ENCODE measurements at places on chromosomes 6 and 20.
A peak's percentile ranks its signal among the peaks of the same experiment; 100 is the strongest.

GRCh38 chr6:161830866-161831616 lies 557.2 kb upstream of the AGPAT4 start:
- no peak for DNase-seq

DNA sequence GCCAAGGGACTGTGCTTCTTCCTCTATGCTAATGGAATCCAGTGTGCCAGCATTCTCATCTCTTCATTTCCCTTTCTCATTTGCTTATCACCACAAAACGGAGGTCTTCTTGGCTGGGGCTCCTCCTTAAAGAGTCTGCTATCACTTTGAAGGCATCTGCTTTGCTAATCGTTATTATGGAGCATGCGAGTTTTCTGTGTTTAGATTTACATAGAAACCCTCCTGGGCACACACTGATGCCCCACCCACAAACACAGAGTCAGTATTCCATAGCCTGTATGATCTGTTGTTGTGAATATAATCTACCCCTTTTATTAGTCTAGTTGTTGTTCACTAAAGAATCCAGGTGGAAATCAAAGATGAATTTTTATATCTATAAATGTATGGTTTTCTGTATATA lies 83.4 kb upstream of the XRN2 start:
- no peak for DNase-seq

- DNase-seq = no peak
Measured at GRCh38 chr20:19808498-19808897, 50.4 kb downstream of the RIN2 start.

DNA sequence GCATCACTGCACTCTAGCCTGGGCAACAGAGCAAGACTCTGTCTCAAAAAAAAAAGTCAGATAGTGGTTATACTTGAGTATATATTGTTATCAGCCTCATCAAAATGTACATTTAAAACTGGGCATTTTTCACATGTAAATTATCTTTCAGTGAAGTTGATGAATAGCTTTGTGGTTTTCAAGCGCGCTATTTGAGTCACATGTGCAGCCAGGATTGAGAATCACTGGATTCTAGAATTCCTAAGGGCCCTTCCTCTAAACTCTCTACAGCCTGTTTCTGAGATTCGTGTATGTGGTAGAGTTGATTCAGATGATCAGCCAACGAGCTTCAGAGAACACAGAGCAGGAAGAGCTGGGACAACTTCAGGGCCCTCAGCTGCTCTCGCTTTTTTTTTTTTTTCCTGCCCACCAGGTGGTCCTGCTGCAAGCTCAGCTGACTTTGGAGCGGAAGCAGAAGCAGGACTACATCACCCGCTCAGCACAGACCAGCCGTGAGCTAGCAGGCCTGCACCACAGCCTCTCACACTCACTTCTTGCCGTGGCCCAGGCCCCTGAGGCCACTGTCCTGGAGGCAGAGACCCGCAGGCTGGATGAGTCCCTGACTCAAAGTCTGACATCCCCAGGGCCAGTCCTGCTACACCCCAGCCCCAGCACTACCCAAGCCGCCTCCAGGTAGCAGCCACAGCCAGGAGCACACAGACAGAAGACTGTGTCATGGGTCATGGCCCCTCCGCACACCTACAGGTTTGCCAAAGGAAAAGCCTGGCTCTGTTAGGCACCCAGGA lies 18.3 kb downstream of the C20orf173 start:
- DNase-seq = no peak

DNA sequence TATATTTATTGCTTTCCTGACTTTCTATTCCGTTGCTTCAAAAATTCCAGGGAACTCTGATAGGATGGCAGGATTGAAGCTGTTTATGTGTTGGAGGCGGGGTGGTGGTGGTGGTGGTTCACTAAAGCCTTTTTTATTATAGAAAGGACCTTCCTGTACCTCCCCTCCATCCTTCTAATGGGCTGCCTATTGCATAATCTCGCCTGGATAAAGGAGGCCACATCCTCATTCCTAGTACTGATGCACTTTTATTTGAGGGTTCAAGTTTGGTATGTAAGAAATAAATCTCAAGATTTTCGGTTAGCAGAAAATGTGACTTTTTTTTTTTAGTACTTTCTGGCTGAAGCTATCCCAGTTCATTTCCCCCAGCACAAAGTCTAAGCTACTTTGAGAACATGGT lies 18.7 kb upstream of the CTAGE9 start:
- DNase-seq = no peak

DNA sequence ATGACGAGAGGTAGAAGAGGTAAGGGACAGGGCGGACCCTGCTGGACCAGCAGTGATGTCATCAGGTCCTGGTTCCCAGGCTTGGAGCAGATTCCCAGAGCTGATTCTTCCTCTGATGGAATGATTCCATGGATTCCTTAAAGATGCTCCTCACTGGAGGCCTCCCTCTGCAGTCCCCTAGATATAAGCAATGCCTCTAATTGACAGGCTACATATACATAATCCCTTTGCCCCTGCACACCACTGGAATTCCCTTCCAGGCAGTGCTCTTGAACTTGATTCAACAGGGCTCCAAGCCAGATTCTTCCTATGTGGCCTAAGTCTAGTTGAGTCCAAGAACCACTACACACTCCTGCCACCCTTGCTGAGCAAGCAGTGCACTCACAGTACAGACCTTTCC lies 52.3 kb upstream of the L3MBTL3 start:
- DNase-seq = no peak

- DNase-seq = no peak
Measured at GRCh38 chr6:138543657-138544056, 44.4 kb upstream of the NHSL1 start.

- no peak for DNase-seq
Measured at GRCh38 chr6:11264100-11264499, 31.6 kb upstream of the NEDD9 start.

DNA sequence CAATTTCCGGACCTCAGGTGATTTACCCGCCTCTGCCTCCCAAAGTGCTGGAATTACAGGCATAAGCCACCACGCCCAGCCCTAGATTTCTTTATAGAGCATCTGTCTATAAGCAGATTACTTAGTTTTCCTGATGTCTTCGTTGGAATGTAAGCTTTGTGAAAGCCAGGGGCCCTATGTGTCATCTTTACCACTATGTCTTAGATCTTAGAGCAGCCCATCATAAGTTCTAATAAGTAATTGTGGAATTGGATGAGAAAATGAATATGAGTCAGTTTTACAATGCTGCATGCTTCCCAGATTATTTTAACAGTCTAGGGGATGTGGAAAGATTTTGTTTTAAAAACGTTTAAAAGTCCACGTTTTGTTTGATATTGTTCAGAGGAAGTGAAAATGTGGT lies 9.1 kb upstream of the ZBTB2 start:
- no peak for DNase-seq

DNA sequence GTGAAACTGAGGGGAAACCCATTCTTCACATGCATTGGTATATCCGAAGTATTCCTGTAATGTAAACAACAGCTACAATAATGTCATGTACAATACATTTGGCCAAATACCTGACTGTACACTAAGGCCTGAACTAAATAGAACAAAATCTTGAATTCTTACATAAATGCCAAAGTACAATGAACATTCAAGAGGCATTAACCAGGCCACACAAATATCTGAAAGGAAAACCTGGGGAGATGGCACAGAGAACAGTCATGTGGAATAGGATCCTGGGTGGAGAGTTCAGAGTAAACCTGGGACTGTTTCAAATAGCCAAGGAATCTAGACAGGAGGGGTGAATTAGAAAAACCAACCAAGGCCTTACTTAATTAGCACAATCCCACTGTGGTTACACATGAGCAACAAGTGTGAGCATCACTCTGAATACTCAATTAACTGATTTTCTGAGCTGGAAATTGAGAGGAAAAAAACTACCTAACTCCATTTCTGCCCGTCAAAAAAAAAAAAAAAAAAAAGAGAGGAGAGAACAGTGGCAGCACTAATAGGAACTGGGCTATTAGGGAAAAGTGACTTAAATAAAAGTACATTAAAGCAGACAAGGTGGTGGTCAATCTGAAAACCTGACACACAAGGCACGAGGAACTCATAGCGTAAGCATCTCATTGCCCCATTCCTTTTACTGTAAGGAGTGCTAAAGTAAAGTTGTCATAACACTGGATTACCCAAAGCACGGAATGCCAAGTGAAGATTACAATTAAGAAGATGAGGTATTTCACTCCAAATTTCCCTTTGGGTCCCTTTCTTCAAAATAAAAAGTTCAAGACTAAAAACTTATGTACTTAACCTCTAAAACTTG lies 10.9 kb downstream of the SNX5 start:
- no peak for DNase-seq

DNA sequence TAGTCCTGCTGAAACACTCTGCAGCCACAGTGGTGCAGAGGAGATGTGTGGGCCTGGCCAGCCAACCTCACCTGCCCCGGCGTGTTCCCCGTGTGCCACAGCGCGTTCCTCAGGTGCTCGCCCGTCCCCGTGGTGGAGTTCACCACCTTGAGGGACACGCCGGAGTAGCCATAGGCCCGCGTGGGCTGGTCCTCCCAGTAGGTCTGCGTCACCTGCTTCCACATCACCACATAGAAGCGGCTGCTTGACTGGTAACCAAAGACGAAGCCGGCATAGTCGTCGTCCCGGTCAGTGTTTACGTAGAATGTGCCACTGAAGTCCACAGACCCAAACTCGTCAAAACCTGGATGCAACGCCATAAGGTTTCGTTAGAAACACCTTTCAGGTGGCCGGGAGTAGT lies 31.5 kb downstream of the THBS2 start:
- no peak for DNase-seq

GRCh38 chr20:58264271-58264670 lies 35.8 kb upstream of the ANKRD60 start:
- no peak for DNase-seq

GRCh38 chr6:48068278-48069251 lies 42.4 kb downstream of the PTCHD4 start:
- DNase-seq = peak; percentile 42

DNA sequence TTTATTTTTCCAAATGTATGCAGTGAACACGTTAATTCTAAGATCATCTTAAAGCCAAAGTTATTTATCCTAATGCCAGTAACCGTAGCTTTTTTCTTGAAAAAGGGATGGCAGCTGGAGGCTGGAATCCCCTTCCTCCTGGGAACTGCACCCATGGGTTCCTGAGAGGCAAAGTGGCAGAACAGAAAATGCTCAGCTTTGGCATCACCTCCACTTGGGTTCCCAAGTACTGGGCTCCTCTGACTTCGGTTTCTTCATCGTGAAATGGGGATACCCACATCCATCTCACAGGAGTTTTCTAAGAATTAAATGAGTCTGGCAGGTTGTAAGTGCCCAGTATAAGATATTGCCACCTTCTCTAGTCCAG lies 6.2 kb upstream of the DDX43 start:
- DNase-seq = no peak

GRCh38 chr20:32333988-32334885 lies 23.9 kb upstream of the ASXL1 start:
- DNase-seq = no peak

DNA sequence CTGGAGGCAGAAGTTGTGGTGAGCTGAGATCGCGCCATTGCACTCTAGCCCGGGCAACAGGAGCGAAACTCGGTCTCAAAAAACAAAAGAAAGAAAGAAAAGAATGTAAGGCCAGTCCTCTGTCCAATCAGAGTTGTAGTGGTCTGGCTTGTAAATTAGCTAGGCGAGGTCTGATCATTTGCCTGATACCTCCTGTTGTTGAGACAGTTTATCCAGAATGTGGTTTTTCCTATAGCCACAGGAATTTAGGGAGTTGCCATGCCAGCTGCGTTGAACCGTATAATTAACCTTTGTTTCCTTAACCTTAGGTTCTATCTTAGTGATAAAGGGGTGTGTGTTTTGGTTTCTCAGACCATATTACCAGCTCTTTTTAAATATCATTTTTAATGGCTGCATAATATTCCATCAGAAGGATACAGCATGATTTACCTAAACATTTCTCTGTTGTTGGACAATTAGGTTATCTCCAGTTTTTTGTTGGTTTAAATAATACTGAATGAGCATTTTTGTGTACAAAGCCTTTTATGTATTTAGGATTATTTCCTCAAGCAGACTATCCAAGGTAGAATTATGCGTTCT lies 11.7 kb upstream of the PPARD start:
- DNase-seq = no peak

GRCh38 chr6:141488488-141488887 lies 644.2 kb upstream of the GJE1 start:
- no peak for DNase-seq

DNA sequence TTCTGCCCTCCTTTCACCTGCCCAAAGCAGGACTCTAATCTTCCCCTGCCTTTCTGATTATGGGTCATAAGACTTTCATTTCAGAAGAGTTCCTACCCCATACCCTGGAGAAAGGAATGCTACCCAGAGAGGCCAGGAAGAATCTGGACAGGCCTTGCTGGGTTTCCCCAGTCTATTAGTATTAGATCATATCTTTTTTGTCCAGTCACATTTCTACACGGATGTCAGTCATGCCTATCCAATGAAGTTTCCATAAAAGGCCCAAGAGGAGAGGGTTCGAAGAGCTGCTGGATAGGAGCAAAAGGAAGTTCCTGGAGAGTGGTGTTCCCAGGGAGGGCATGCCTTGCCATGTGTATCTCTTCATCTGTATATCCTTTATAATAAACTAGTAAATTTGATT lies 3.2 kb downstream of the POLH start:
- DNase-seq = no peak
